ENCODE measurements at places on chromosomes 3 and 15.

DNA sequence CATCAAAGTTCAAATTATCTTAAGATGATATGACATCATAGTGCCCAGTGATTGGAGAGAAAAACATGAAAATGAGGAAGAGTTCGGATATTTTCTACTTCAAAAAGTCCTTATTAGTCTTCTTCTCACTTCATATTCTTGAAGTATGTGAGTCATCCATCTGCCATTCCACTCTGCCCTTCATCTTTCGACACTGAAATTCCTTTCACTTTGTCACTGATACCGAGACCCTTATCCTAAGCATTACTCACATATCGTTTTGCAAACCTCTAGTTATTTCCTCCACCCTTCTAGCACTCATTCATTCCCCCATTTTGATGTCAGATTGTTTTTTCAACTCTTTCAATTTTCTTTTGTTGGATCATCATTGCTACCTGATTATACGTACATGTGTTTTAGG lies 4.0 kb downstream of the OR5H14 start:
- DNase-seq: no peak

- no peak for DNase-seq
Observed at GRCh38 chr15:85943791-85944190, 135.9 kb upstream of the AGBL1 start.

GRCh38 chr15:25859838-25860645 lies 3.1 kb downstream of the ATP10A start:
- no peak for DNase-seq

DNA sequence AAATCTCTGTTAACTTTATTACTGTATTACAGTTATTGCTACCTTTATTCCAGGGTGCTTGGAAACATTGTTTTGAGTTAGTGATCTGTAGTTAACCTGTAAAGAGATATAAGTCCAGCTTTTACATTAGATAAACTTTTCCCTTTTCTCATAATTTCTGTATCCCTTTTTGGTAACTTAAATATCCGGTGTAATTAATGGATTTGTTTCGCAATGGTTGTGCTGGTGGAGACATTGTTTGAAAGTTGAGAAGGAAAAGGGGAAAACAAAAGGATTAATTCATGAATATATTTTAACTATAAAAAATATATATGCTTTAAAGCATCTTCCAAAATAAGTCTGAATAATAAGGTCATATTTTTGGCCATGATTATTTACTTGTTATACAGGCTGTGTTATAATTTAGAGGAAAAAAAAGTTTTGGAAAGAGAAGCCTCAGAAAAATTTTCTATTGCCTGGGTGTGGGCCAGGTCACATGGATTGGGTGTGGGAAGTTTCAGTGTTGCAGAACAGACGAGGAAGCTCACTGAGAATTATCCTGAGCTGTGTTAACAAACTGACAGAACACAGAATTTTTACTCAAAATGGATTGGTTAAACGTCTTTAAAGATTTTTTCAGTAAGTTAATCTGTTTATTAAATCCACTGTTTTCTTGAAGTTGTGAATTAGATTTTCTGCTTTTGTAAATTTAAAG lies 27.7 kb upstream of the IL20RB start:
- DNase-seq: no peak

- no peak for DNase-seq
Observed at GRCh38 chr3:86800116-86800515, 190.8 kb downstream of the VGLL3 start.

DNA sequence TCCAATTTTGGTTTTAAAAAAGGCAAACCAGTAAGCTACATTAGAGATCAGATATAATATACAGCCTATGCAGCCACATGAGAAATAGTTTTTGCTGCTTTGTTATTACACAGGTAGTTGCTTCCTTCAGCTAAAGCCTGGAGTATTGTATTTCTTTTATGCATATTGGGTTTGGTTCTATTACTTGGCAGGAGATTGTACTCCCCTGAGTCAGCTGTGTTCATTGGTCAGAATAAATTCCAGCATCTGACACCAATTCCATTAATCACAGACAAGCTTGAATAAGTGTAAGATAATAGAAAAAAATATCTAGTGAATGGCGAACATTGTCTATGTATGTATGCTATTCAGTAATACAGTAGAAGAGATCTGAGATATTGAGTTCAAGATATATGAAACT lies 26.1 kb upstream of the ZCWPW2 start:
- DNase-seq: no peak

- no peak for DNase-seq
Observed at GRCh38 chr3:41751597-41751996, 210.3 kb downstream of the ULK4 start.

DNA sequence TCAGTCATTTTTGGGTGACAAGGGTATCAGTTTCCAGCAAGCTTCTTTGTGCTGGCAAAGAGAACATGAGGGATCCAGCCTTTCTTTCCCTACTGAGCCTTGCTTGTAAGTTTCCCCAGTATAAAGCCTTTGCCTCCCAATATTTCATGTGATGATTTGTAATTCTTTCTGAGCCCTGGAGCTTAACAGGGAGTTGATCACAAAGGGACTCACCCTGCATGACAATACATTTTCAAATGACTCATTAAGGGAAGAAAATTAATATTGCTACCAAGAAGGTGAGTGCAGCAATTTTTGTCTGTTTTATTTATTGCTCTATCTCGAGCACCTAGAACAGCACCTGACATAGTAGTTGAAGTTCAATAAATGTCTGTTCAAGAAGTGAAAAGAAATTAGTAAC lies 27.7 kb downstream of the OXSM start:
- DNase-seq: no peak

DNA sequence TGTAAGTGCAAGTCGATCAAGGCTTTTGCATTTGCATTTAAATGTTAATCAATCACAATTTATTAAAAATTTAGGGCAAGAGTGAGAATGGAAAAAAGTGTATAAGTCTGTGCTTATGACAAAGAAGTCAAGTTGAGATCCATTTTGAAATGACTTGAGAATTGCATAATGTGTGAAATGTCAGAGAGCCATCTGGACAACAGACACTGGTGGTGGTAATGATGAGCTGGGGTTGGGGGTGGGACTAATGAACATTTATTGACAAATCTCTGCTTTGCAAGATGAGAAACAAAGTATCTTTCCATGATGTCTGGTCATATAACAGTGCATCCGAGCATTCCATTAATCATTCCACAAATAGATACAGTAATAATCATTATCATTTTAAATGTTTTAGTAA lies 89.4 kb upstream of the ZBTB20 start:
- DNase-seq: no peak

GRCh38 chr3:124131580-124131979 lies 139.7 kb upstream of the ROPN1 start:
- no peak for DNase-seq

- no peak for DNase-seq
Observed at GRCh38 chr3:181881749-181882148, 170.0 kb downstream of the SOX2 start.

GRCh38 chr15:71784719-71785118 lies 25.6 kb upstream of the NR2E3 start:
- DNase-seq: no peak

GRCh38 chr3:50478051-50478450 lies 25.4 kb downstream of the CACNA2D2 start:
- DNase-seq: no peak

GRCh38 chr15:40538976-40539375 lies 25.9 kb downstream of the CCDC32 start:
- no peak for DNase-seq

DNA sequence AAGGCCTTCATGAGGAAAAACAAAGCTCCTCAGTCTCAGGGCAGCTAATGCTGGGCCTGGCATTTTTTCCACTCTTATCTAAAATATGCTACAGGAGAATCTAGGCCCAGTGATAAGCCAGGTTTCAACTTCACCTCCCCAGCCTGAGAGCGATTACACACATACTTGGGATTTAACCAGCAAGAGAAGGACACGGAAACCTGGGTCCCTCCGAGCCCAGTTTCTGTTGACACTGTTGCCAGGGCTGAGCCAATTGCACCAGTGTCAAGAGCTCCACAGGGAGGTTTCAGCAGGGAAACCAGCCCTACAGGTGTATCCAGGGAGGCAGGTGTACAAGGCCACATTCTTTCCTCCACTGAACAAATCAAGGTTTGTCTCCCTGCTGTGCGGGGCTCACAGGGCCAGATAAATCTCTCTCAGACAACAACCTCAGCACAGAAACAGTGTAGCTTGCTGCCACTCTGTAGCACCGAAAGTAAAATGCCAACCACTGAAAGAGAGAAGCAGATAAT lies 85.4 kb downstream of the MAGI1 start:
- no peak for DNase-seq

GRCh38 chr15:56939257-56939656 lies 20.8 kb downstream of the TCF12 start:
- no peak for DNase-seq

- DNase-seq: no peak
Observed at GRCh38 chr3:33636125-33636850, 81.8 kb downstream of the CLASP2 start.

DNA sequence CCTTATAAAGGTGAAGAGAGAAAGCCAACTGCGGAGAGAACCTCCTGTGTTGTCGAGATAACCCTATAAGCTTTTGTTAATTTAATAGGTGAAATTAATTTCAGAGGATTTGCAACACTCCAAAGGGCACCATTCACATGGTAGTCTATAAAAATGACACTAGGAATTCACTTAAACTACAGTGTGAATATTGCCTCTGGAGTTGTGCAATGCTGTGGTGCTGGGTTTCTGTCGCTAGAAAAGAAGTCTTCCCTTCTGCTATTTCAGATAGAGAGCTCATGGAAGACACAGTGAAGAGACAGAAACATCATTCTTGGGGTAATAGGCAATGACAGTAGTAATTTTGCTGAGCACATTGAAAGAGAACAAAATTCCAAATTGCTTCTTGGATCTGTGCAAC lies 28.8 kb upstream of the PROK2 start:
- DNase-seq: no peak

DNA sequence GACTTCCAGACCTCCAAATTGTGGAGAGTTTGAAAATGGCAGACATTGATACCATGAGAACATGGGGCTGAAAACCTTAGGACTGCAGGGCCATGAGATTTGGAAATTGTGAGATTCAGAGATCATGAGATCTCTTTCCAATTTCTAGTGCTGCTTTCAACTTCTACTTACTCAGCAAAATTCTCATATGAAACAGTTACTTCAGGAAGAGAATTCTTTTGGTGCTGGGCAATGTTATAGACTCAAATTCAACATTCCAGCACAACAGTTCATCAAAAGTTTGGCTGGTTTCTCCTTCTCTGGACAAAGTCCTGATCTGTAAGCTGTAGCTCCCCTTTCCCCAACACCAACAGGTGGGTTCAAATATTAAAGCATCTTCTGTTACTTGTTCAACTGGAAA lies 506.9 kb upstream of the NECTIN3 start:
- no peak for DNase-seq

GRCh38 chr3:172268425-172268824 lies 179.8 kb downstream of the GHSR start:
- no peak for DNase-seq

GRCh38 chr3:172561897-172562640 lies 38.8 kb upstream of the TNFSF10 start:
- DNase-seq: no peak

DNA sequence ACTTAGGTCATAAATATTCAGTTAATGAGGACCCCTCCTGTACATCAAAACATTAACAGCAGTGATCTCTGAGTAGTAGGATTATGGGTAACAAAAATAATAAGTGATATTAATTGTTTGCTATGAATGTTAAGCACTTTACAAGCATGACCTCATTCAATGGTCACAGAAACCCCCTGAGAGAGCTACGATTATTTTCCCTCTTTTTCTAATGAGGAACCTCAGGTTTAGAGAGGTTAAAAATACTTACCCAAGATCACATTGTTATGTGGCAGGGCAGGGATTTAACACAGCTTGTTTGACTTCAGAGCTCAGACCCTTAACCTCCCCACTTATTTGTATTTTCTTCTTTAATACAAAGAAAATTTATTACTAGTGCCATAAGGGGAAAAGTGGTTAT lies 228.2 kb downstream of the TBL1XR1 start:
- DNase-seq: no peak

GRCh38 chr15:58562135-58562534 lies 130.3 kb downstream of the LIPC start:
- DNase-seq: no peak

DNA sequence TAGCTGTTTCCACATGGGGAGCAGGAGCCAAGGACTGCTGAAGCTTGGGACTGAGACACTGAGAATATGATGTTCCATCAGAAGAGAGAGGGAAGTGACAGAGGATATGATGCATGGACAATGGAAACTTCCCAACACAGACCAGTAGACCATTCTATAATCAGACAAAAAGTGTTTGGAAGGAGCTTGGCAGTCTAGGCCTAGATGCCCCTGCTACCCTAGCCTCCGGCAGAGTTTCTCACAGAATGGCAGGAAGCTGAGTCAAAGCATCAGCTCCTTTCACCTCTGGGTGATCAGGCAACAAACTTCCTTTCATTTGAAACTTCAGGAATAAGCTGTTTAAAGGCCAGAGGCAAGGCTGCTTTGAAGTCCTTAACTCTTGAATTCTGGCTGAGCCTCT lies 222.0 kb downstream of the NEK10 start:
- DNase-seq: no peak

- no peak for DNase-seq
Observed at GRCh38 chr3:117873249-117873600, 1161.4 kb downstream of the IGSF11 start.

DNA sequence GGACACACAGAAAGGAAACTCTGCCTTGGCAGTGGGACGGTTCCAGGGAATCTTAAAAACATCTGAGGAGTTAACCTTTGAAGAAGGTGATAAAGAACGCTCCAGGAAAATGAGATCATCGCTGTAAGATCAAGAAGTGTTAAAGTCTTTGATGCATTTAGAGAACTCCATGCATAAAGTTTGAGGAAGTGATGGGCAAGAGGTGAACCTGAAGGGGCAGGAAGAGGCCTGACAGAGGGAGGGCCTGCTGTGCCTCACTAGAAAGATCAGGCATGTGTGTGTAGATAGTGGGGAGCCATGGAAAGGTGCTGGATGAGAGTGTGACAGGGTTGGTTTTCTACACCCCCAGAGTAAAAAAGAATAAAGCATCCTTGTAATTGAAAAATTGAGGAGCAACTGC lies 889.2 kb downstream of the MCTP2 start:
- no peak for DNase-seq

DNA sequence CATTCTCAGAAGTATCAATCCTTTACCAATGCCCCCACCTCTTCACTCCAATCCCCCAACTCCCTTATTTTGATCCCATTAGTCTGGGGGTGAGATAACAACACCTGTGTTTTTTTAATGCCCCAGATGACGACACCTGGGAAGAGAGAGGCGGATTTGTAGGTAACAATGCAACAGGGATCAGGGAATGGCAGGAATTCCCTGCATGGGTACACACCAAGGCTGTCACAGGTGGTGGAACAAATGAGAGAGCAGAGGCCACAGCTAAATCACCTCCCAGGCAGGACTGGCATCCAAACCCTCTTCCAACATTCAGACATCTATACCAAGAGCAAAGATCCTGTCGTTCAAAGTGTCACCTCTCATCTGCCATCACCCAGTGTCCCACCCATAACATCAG lies 319.2 kb upstream of the TRIM42 start:
- DNase-seq: no peak
